Gastroesophageal sphincter (tissue), 4 donors: ENCODE measurements at places on chromosomes 5 and 9.

DNA sequence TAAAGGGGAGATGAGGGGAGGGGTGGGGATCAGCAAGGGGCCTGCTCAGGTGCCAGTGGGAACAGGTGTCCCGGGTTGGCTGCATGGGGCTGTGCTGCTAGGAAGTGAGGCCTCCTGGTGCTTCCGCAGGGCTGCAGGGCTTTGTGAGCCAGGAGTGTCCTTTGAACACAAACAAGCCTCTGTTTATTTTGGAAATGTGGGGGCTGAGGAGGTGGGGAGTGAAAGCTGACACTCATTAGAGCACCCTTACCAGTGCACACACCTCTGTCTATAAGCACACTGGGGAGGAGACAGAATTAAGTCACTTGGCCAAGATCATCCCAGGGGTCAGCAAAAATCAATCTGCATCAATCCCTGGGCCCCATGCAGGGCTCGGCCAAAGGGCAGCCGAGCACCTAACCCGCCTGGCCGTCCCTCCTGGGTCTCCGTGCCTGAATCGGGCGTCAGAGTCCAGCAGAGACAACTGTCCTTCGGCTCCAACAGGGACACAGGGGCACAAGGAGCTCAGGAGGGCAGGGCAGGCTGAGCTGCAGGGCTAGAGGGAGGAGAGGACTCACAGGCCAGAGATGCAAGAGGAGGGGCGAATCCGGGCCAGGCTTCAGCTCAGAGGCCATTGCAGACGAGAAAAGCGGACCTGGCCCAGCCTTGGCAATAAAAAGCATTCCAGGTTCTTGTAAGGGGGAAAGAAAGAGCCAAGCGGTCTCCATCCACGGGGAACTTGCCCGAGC lies 99.8 kb downstream of the VAV2 start:
- ATAC-seq, result no peak

GRCh38 chr9:72467766-72468738 lies 53.4 kb upstream of the TMC1 start:
- no peak for ATAC-seq

GRCh38 chr9:16869131-16869881 lies 1.2 kb downstream of the BNC2 start:
- no peak for ATAC-seq

DNA sequence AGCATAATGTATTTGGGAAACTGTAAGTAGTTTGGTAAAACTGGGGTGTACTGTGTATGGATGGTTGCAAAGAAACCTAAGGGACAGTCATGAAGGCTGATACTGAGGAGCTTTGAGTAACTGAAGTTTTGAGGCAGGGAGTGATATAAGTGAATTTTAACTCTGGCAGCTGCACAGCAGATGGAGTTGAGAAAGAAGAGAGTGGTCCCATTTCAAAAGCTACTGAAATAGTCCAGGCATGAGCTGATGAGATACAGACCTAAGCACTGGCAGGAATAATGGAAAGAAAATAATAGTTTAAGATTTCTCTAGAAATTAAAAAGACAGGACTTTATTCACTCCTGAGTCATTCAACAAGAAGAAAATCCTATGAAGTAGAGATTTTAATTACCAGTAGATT lies 232.0 kb downstream of the CHSY3 start:
- no peak for ATAC-seq

- ATAC-seq, result peak; percentile 80
Observed at GRCh38 chr5:158414780-158415179, 555.8 kb upstream of the CLINT1 start.

DNA sequence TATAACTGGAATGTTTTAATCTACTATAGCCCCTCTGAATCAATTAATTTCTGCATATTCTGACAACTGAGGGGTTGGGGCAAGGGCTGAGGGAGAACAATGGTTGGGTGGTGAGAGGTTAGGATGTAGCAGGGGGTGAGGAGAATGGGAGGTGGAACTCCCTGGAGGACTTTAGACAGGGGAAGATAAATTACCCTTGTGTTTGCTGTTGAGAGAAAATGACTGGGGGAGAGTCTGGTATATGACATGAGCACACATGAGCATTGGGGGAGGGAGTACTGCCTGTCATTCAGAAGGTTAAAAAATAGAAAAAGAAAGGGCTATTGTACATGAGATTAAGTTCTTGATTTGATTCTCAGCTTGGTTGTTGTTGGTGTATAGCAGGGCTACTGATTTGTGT lies 37.2 kb upstream of the PAPPA start:
- no peak for ATAC-seq

GRCh38 chr9:78363221-78363620 lies 66.3 kb downstream of the PSAT1 start:
- ATAC-seq, result no peak

- no peak for ATAC-seq
Observed at GRCh38 chr5:102853680-102854079, 98.6 kb downstream of the PAM start.

- ATAC-seq, result peak; percentile 89
Observed at GRCh38 chr5:80246995-80247729, 8.7 kb downstream of the SERINC5 start.

GRCh38 chr9:135507104-135508035 lies 6.9 kb downstream of the MRPS2 start:
- ATAC-seq, result no peak

GRCh38 chr5:123091298-123092222 lies 2.5 kb downstream of the PRDM6 start:
- no peak for ATAC-seq

DNA sequence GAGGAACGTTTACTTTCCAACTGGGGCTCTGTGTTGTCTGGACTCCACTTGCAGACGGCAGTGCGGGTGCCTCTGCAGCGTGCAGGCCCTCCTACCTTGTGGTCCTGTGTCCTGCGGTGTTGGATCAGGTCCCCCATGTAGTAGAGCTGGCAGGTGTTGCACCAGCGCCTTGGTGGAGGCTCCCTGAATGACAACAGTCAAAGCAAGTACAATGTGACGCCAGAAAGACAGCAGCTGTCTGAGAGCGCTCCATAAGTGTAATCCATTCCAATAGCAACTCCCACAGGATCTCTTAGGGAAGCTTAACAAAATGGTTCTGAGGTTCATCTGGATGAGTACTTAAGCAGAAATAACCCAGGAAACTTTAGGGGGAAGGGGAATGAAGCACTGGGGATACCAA lies 9.9 kb downstream of the BBLN start:
- no peak for ATAC-seq

- no peak for ATAC-seq
Observed at GRCh38 chr5:55450050-55450765, 84.6 kb downstream of the PLPP1 start.
